ENCODE measurements at places on chromosomes 3 and 15.

GRCh38 chr15:63895194-63895593 is 61.4 kb upstream of the HERC1 start:
- no peak for DNase-seq

DNA sequence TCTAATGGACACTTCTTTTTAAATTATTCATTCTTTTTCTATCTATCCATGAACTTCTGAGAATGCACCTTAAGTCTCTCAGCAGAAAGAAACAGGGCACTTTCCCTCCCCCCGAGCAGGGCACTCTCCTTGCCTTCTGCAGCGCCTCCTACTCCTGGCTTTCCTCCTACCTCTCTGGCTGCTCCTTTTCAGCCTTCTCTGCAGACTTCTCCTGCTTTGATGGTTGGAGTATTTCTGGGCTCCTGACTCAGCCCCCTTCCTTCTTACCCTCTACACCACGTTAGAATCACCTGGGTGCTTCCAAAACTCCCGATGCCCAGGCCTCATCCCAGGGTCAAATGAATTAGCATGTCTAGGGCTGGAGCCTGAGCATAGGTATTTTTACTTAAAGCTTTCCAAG is 3.4 kb downstream of the SCN5A start:
- DNase-seq, result no peak

DNA sequence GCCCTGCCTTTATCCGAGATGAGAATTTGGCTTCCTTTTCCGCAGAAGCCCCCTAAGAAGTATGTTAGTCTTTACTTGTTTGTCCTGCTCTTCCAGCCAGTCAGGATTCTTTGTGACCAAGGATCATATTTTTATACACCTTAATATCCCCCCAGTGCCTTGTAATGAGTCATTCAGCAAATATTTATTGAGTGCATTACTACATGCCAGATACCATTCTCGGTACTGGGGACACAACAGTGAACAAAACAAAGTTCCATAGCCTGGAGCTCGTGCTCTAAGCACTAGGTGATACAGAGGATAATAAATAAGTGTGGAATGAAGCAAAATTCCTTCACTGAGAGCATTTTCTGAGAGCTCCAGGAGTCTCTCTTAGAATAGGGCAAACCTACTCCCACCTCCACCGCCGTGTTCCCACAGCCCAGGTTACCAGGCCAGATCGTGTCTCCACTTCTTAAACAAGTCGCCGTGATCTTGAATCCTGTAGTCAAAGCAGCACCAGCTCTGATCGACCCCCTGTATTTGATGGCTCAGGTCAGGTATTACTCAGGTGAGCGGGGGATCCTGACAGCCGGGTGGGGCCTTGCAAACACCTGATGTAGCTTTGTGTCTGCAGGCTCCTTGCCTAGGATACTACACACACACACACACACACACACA is 18.5 kb downstream of the TTC21A start:
- DNase-seq, result no peak

DNA sequence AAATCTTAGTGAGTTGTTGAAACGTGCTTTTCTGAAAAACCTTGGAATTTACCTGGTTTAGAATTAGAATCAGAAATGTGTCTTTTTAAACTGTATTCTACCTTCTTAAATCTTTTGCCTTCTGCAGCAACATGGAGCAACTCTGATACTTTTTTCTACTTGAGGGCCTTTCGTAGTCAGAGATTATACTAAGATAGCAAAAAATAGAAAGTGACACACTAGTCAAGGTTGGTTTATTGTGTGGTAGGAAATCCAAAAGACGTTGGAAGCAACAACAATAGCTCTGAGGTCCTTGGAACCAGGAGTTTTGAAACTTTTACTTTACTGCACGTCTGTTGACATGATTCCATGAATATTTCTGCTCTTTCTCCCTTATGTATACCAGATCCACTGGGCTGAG is 294.9 kb downstream of the LPP start:
- no peak for DNase-seq

GRCh38 chr3:43735618-43736017 is 44.9 kb downstream of the ABHD5 start:
- no peak for DNase-seq

DNA sequence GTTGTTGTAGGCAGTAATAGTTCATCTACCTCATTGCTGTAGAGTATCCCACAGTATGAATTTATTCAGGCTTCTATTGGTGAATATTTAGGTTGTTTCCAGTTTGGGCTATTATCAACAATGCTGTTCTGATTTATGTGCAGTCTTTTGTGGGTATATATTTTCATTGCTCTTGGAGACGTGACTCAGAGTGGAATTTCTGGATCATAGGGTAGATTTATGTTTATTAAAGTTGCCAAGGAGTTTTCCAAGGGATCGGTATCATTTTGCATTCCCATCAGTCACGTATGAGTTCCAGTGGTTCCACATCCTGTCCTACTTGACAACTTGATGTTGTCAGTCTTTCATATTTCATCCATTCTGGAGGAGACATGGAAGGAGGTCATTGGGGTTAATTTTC is 8.4 kb upstream of the HRH1 start:
- DNase-seq, result no peak

DNA sequence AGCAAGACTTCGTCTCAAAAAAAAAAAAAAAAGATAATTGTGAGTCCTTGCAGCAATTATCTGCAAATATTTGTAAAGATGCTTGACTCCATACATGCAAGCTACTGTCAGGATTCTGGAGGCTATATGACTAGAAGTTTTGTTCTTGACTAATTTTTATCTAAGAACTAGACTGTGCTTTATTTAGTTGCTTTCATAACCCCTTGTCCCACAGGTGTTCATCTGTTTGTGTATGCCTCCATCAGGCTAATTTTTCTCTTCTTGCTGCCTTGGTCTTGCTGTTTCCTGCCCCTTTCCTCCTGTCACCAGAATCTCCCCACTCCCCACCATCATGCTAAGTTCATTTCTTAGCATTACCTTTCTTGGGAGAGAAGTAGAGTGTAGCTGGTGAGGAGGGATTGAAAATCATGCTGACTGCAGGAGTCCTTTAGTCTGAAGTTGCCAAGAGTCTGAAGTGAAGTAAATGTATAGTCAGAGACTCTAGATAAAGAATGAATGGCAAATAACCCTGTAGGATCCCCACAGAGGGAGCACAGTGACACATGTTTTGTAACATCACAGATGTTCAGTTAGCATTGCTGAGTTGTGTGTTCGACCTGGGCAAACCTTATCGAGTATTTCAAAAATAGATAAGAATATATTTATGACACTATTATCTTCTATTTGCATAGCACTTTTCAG is 12.5 kb downstream of the ST3GAL6 start:
- no peak for DNase-seq

DNA sequence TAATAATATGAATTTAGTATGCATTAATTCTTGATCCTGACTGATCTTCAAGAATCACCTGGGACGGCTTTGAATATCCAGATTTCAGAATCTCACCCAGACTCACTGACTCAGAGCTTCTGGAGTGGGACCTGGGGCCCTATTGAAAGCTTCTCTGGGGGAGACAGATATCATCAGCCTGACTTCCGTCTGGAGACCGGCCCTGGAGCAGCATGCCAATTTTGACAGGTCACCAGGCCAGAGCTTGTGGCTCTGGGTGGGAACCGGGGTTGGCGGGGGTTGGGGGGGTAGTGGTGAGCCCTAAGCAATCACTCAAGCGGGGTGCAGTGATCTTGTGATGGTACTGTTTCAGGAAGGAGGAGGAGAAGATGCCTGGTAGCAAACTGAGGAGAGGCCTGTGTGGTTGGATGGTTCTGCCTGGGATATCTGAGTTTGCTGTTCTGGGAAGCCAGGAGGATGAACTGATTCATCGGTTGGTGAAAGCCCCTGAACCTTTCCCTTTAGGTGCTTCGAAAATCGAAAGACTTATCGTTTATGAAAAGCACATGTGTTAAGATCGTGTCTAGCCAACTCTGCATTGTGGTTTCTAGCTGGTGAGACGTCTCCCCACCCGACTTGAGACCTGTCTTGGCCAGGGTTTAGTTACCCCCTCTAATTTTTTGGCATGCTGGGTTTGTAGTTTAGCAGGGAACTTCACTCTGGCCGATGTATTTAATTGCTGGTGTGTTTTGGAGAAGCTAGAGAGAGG is 263.9 kb upstream of the C2CD4B start:
- DNase-seq, result no peak

DNA sequence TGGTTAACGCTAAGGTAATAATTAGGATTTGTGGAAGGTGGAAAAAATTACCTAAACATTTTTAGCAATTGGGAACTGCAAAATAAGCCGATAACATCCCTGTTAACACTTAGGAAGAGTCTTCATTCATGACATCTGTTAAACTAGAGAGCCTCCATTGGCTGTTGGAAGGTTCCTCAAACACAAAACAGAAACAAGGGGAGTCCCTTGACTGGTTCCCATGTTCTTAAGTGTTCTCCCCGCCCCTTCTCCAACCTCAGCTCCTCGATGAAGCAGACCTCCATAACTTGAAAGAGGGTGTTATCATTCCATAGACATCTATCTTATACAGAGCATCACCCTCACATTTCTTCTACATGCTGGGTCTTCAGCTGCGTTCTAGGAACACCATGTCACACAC is 2.5 kb downstream of the SLC22A13 start:
- DNase-seq, result no peak

GRCh38 chr3:72340476-72341379 is 507.5 kb downstream of the SHQ1 start:
- no peak for DNase-seq

GRCh38 chr3:66133050-66133757 is 87.6 kb upstream of the SLC25A26 start:
- no peak for DNase-seq

DNA sequence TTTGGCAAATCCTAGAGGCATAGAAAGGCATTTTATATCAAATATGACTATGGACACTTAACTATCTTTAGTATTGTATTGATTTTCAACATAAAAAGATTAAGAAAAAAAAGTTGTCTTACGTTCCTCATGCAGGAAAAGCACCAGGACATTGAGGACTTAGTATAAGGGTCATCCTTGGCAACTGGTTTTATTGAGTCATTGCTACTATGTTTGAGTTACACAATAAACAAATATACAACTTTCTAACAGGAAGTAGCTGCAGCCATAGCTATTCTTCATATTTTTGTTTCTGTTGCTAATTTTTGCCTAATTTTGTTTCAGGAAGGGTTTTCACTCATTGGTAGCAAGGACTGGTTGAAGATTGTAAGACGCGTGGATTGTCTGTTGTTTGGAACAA is 93.0 kb downstream of the NPTN start:
- DNase-seq, result no peak

GRCh38 chr3:142353571-142353970 is 94.3 kb downstream of the XRN1 start:
- DNase-seq, result no peak

GRCh38 chr3:152943645-152944044 is 108.7 kb downstream of the P2RY1 start:
- DNase-seq, result no peak

- no peak for DNase-seq
Measured at GRCh38 chr3:127728417-127729015, 55.8 kb downstream of the ABTB1 start.

DNA sequence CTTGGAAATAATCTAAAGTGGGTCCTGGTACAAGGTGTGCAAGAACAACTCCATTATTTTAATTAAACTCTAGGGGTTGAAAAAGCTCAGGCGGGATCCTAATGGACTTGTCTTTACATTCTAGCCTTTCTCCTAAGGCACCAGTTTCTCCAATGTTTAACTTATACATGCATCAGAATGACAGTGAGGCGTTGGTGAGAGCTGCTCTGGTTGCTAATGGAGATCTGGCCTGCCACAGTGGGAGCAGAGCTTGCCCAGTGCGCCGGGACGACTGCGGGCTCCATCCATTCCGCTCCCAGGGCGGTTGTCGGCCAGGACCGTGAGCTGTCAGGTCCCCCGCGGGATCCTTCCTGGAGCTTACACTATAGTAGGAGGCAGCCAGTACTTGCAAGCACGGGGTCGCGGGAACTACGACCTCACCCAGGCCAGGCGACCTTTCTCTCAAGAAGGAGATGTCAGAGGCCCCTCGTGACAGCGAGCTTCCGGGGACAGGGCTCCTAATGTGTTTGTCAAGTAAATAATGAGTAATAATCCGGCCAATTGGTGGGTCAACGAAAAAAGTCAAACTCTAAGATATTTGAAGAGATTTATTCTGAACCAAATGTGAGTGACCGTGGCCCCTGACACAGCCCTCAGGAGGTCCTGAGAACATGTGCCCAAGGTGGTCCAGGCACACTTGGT is 991 bp upstream of the HIGD1A start:
- no peak for DNase-seq

GRCh38 chr3:59754456-59755129 is 704.8 kb upstream of the CFAP20DC start:
- no peak for DNase-seq

DNA sequence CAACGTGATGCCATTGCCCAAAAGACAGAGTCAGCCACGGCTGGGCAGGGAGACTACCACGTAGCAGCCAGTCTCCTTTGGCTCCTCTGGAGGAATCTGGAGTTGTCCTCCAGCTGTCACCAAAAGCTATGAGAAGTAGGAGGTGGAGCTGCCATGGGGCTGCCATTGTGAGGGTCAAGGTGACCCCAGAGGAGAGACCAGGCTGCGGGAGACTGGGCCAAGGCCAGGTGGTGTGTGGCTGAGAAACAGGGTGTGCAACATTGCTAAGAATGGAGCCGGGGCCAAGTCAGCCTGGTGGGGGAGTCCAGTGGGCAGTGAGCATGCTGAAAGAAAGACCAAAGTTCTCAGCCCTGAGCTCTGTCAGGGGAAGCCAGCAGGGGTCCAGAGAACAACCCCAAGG is 29.9 kb upstream of the MRPS22 start:
- DNase-seq, result no peak

DNA sequence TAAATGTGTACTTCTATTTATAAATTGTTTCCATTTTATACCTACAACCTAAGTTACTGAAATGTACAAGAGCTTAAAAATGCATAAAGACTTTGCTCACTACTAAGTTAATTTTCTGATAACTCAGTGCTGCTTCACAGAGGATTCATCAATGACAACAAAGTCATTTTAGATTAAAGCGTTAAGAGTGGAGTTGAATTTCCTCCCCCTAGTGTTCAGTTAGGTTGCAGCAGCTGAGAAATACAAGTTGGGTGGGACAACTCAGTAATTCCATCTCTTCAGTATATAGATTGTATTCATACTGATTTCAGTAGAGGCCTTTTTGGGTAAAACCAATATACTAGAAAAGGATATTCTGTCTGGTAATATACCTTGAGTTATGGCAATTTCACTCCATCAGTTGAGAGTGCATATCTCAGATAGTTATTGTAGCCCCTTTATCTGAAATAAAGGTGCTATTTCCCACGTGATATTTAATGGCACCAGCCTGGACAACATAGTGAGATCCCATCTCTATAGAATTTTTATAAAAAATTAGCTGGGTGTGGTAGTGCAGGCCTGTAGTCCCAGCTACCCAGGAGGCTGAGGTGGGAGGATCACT is 6.9 kb upstream of the RPL35A start:
- DNase-seq, result no peak

- DNase-seq, result no peak
Measured at GRCh38 chr3:168984872-168985271, 678.6 kb downstream of the MECOM start.

DNA sequence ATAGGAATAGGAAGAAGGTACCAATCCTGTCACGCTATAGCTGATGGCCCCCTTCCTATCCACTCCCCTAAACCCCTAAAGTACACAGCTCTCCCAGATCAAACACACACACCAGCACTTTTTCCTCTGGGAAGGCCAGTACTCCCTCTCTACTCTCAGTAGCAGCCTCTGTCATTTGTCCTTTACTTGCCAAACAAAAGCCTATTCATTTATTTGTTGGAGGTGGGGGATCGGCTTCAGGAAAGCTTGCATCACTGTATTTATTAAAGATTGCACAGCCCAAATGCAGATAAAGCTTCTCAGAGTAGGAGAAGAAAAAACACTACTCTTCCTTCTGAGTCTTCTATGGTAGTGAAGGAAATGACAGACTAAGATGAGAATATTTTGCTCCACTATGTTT is 429.7 kb upstream of the RASGRP1 start:
- no peak for DNase-seq

GRCh38 chr15:51133140-51133765 is 38.5 kb upstream of the TNFAIP8L3 start:
- no peak for DNase-seq

All from substantia nigra (tissue), 51 donors.